ENCODE measurements at places on chromosomes 5 and 9.

- DNase-seq, result no peak
These were observed 173.1 kb downstream of the CCDC171 start for GRCh38 chr9:15725953-15726352.

DNA sequence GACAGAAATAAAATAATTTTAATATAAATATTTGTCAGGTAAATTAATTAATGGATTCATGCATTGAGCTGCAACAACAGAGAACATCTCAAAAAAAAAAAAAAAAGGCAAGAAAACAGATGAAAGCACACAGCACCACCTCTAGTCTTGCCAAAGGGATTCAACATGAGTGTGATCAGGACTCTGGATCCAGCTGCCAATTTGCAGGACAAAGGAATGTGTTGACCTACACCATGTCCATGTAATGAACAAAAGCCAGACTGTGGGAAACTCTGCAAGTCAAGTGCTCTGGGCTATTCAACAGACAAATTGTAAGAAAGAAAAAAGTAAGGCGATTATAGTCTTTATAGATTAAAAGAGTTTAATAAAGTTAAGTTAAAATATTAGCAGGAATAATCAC, 769.3 kb downstream of the TLR4 start:
- DNase-seq, result no peak

GRCh38 chr5:17429353-17429752, 68.7 kb upstream of the TAF11L2 start:
- no peak for DNase-seq

DNA sequence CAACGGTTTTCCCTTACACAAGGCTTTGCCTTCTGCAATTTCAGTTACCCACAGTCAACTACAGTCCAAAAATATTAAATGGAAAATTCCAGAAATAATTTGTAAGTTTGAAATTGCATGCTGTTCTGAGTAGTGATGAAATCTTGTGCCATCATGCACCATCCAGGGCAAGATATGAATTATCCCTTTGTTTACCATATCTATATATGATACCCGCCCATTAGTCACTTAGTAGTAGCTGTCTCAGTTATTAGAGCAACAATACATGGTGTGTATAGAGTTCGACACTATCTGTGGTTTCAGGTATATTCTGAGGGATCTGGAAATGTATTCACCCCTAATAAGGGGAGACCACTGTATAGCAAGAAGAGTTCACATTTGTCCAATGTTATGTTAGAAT, 29.4 kb downstream of the ERBIN start:
- DNase-seq, result no peak

DNA sequence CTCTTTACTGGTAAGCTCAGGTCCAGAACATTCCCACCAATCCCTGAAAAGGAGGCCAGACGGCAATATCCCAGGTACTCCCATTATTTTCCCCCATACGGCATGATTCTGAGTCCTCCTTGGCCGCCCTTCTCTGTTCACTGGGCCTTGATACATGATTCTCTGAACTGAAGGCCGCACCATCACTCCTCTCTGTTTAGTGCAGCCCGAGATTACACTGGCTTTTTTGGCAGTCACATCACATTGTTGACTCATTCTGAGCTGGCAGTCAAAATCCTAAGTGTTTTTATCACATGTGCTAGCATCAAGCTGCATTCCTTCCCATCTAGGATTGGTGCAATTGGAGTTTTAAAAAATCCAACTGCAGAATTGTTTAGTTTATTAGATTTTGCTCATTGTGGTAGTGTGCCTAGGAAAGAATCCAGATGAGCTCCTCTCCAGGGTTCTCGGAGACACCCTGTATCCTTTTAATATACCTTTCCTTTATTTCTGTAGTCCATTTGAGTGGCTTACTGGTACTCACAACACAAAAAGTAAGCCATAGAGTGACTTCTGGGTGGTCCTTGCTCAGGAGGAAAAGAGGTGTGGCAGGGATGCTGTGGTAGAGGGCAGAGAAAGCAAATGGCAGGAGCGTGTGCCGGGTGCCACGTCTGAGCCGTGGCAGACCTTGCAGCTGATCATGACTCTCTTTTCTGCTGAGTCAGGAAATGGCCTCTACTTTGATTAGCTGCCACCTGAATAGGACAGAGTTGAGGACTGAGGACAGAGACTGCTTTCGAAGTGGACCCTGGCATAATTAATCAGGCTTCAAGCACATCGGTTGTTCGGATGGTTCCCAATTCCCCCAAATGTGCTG, 121.1 kb upstream of the IL12B start:
- DNase-seq, result no peak

DNA sequence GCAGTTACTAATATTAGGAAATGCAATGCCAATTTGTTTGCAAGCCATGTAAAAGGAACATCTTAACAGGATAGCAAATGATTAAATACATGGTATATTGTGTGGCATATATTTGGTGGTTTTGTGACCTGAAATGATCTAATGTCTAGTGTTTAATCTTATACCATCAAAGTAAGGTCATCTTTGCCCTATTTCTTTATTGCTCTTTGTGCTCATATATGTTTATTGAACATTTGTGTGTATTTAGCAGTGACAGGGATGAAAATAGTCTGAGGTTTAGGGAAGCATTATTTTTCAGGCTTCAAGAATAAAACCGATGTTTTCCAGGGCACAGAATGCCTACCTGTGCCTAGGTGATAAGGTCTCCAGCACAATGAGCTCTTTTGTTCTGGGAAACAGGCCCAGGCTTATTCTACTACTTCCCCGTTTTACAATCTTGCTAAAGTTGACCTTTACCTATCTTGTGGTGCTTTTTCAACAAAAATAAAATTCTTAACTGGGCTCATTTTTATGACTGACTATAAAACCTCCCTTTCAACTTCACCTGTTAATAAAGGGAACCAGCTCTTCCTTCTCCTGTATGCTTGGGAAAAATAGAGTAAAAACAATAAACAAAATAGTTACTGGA, 105.6 kb upstream of the ANKH start:
- no peak for DNase-seq

DNA sequence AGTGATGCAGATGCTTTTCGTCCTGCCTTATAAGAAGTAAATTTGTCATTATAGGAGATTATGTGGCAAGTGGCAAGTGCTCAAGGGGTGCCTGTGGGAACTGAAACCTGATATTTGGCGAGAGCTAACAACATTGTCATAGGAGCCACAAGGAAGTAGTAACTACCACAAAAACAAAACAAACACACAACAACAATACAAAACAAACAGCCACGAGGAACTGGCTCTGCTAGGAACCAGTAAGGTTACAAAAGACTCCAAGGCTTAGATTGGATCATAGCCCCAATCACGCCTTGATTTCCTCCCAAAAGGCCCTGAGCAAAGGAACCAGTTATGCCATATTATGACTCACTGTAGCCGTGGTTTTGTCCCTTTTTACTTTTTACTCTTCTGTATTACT, 1045.2 kb downstream of the CDH12 start:
- no peak for DNase-seq

DNA sequence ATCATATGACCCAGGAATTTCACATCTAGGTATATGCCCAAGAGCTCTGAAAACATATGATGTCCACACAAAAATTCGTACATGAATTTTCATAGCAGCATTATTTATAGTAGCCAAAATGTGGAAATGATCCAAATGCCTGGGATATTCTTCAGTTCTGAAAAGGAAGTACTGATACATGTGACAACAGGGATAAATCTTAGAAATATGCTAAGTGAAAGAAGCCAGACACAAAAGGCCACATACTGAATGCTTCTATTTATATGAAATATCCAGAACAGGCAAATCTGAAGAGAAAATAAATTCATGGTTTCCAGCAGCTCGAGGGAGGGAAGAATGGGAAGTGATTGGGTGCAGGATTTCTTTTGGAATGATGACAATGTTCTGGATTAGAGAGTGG, 16.8 kb upstream of the ZBTB43 start:
- no peak for DNase-seq

GRCh38 chr5:36060420-36060887, 6.2 kb downstream of the UGT3A2 start:
- no peak for DNase-seq
